ENCODE measurements at places on chromosomes 2 and 18. TPM values are rescaled to one million over a fixed set of nuclear protein-coding genes. Genes with fewer than 3 reads are reported as not detected.

DSC1 gene
- not detected for total RNA-seq

IL37 gene
- total RNA-seq, result 2.0 TPM

OSBPL6 gene
- 2.3 TPM for total RNA-seq

PSMA8 gene
- total RNA-seq, result not detected

EMILIN1 gene
- total RNA-seq, result 0.19 TPM

EGR4 gene
- 0.81 TPM for total RNA-seq

DNA sequence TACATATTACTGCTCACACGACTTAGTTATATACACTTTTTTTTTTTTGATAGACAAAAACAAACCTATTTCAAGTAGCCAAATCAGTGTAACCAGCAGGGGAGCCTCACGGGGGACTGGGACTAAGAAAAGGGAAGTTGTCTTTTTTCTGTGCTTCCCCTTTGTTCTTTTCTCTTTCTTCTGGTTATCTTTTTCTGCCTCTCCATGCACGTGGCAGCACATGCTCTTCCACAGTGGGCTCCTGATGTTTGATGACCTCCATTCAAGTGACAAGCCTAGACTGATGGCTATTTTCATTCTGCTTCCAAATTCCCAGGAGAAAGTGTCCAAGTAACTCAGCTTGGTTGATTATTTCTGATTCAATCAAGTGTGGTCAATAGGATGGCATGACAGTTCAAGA is 98.2 kb upstream of the STK39 start:
- no peaks in the 10 kb centered on the region for H3K27me3 ChIP-seq
- H3K27ac ChIP-seq, result no peak overlapping the region
- H3K4me1 ChIP-seq, result peaks cover 17% of the 10 kb centered on the region
- H3K36me3 ChIP-seq, result peaks cover 4% of the 10 kb centered on the region

GRCh38 chr2:119939915-119940314 is 73.0 kb upstream of the EPB41L5 start:
- H3K27ac ChIP-seq, result no peak overlapping the region
- no peak overlapping the region for H3K4me3 ChIP-seq
- DNase-seq, result no peak
- no peaks in the 10 kb centered on the region for H3K27me3 ChIP-seq

DNA sequence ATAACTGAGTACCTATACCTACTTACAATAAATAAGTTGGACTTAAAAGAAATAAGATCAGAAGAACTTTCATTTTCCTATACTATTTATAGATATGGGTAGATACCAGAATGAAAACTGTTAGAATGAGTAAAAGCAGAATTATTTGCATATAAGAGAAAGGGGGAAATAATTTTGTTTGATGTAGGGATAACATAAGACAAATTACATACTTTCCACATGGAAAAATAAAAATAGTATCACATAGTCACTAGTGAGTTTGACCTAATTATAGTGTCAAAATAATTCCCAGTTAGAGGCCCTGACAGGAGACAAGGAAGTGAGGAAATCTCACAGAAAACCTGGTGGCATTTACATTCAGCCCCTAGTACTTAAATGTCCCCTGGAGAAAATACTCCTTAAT is 28.6 kb downstream of the KCMF1 start:
- peaks cover 5% of the 10 kb centered on the region for H3K36me3 ChIP-seq
- DNase-seq, result no peak
- no peaks in the 10 kb centered on the region for H3K27me3 ChIP-seq
- peaks cover 11% of the 10 kb centered on the region for H3K4me1 ChIP-seq
- no peak overlapping the region for H3K27ac ChIP-seq
- no peak overlapping the region for H3K4me3 ChIP-seq

- H3K4me3 ChIP-seq, result no peak overlapping the region
- H3K4me1 ChIP-seq, result no peaks in the 10 kb centered on the region
- no peaks in the 10 kb centered on the region for H3K36me3 ChIP-seq
Measured at GRCh38 chr18:13425357-13426091, 207.0 kb downstream of the LDLRAD4 start.

DNA sequence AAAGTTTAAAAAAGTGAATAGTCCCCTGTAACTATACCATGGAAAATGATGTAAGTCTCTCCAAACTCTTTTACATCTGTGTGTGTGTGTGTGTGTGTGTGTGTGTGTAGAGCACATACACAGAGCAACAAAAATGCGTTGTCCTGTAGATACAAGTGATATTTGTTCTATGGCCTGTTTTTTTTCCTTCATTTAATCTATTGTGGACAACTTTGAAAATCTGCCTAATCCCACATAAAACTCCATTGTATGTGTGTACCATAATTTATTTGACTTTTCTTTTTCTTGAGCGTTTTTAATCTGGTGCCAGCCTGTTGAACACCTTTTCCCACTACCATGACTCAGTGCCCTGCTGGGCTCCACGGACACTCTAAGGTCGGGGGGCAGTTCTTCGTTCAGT is 52.3 kb upstream of the ELOA2 start:
- no peaks in the 10 kb centered on the region for H3K27me3 ChIP-seq
- no peak overlapping the region for H3K27ac ChIP-seq
- no peak for DNase-seq
- H3K36me3 ChIP-seq, result peaks cover 6% of the 10 kb centered on the region

DNA sequence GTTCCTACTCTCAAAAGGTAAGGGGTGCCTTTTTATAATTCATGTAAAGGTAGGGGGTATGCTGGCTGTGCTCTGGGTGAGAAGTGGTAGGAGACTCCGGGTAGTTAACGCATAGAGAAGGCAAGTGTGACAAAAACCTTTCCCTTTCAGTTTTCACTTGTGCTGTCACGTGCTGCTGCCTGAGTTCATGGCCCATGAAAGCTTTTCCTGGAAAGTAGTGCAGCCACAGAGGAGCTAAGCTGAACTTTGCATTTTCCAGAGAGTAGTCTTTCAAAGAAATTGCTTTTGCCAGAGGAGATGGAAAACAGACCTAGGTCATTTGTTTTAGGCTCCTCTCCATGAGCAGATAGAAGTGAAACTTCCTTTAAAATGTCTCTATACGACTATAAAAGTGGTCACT is 44.7 kb downstream of the THSD7B start:
- H3K4me1 ChIP-seq, result no peaks in the 10 kb centered on the region
- no peak for DNase-seq
- no peaks in the 10 kb centered on the region for H3K36me3 ChIP-seq
- H3K27me3 ChIP-seq, result no peaks in the 10 kb centered on the region
- no peak overlapping the region for H3K27ac ChIP-seq

DNA sequence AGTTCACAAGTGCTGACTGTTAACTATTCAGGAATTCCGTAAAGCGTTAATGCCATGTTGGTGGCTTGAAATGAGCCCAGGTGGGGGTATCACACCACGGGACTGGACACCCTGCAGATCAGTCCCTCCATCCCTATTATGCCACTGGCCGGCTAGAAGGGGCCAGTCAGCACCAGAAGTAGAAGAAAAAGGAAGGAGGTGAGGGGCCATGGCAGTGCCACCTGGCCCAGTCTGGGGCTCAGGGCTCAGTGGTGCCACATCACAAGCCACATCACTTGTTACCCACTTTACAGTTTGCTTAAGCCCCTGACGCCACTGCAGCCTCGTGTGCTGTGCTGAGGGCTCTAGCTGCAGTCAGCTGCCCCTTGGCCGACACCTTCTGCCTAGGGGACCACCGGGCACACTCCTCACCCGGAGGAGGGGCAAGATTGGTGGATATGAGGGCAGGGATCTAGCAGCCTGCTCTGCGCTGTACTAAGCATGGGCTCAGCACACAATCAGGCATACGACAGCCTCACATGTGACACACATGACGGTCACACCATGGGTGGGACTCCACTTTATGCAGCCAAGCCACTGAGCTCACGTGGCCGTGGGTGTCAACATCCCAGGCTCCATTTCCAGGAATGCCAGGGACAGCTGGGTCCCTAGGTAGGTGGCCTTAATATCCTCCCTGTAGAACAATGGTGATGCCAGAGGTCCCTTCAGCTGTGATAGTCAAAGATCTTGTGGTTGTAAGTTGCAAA is 3.6 kb downstream of the LIMS2 start:
- peaks cover 86% of the 10 kb centered on the region for H3K27me3 ChIP-seq
- H3K27ac ChIP-seq, result no peak overlapping the region
- H3K4me3 ChIP-seq, result no peak overlapping the region
- H3K36me3 ChIP-seq, result no peaks in the 10 kb centered on the region
- H3K4me1 ChIP-seq, result no peaks in the 10 kb centered on the region

DNA sequence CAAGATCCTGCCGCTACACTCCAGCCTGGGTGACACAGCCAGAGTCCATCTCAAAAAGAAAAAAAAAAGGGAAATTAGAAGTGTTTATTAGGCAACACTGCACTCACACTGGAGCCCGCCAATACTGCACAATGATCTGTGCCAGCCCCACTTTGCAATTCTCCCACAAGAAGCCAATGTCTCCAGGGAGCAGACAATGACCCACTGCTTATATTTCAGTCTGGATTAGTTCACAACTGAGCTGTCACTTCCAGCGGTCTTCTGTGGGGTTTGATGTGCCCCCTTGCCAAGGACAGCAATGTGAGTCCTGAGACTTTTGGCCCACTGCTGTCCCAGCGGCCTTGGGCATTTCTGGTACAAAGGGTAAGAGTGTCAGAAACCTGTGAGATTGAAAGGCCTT is 85.6 kb upstream of the PPM1B start:
- no peaks in the 10 kb centered on the region for H3K27me3 ChIP-seq
- no peak for DNase-seq
- no peak overlapping the region for H3K4me3 ChIP-seq

DNA sequence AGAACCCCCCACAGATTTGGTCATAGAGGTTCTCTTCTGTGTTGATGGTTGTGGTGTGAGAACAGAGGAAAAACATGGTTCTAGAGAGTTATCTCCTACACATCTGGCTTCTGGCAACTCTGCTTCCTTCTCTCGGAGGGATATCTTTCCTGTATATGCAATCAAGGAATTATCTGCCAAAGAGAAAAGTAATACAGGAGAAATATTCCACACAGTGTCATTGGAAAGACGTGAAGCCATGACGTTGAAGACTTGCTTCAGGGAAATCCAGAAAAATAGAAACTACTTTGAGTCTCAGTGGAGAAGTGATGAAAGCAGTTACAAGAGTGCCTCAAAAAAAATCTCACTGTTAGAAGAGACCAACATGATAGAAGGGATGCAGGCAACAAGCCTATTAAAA is 78.5 kb downstream of the RAB31 start:
- H3K4me1 ChIP-seq, result no peaks in the 10 kb centered on the region
- no peak for DNase-seq

- no peaks in the 10 kb centered on the region for H3K36me3 ChIP-seq
- H3K27ac ChIP-seq, result no peak overlapping the region
- peaks cover 50% of the 10 kb centered on the region for H3K27me3 ChIP-seq
Measured at GRCh38 chr2:15736396-15737180, 144.9 kb downstream of the DDX1 start.

DNA sequence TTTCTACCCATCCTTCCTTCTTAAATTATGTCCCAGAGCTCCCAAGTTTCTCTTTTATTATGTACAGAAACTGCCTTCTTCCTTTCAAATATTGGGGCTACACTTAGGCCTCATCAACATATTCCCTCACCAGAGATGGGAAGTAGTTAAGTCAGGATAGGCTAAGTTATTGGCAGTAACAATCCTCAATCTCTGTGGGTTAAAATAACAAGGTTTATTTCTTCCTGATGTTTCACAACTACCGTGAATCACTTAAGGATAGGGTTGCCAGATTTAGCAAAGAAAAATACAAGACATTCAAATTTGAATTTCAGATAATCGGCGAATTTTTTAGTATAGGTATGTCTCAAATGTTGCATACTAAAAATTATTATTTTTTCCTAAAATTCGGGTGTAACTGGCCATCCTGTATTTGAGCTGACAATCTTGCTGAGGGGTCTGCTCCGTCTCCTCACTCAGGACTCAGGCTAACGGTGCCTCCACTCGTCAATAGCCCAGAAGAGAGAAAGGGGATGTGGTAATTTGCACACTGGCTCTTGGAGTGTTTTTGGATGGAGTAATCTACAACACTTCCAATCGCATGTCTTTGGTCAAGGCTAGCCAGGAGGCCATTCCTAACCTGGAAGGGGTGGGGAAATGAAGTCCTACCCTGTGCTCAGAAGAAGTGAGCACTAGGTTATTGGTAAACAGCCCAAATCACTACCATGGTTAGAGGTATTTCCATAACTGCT is 91.7 kb downstream of the ACTR3 start:
- H3K27me3 ChIP-seq, result no peaks in the 10 kb centered on the region
- no peak for DNase-seq
- H3K4me1 ChIP-seq, result peaks cover 33% of the 10 kb centered on the region
- no peak overlapping the region for H3K4me3 ChIP-seq
- peak overlapping the region; percentile 80 for H3K27ac ChIP-seq
- H3K36me3 ChIP-seq, result peaks cover 39% of the 10 kb centered on the region

GRCh38 chr18:41744421-41745030 is 210.5 kb upstream of the PIK3C3 start:
- H3K27ac ChIP-seq, result no peak overlapping the region
- H3K27me3 ChIP-seq, result peaks cover 13% of the 10 kb centered on the region
- H3K36me3 ChIP-seq, result no peaks in the 10 kb centered on the region

- no peaks in the 10 kb centered on the region for H3K36me3 ChIP-seq
- peaks cover 15% of the 10 kb centered on the region for H3K4me1 ChIP-seq
- H3K4me3 ChIP-seq, result no peak overlapping the region
- no peaks in the 10 kb centered on the region for H3K27me3 ChIP-seq
- H3K27ac ChIP-seq, result no peak overlapping the region
Measured at GRCh38 chr2:167697194-167697593, 550.2 kb downstream of the STK39 start.

- H3K27me3 ChIP-seq, result no peaks in the 10 kb centered on the region
- no peak overlapping the region for H3K4me3 ChIP-seq
- H3K36me3 ChIP-seq, result no peaks in the 10 kb centered on the region
Measured at GRCh38 chr2:187654535-187654934, 100.3 kb upstream of the TFPI start.

Data from Calu3 (cell line).